ENCODE measurements at places on chromosomes 12 and 14.
A peak's percentile ranks its signal among the peaks of the same experiment; 100 is the strongest.

DNA sequence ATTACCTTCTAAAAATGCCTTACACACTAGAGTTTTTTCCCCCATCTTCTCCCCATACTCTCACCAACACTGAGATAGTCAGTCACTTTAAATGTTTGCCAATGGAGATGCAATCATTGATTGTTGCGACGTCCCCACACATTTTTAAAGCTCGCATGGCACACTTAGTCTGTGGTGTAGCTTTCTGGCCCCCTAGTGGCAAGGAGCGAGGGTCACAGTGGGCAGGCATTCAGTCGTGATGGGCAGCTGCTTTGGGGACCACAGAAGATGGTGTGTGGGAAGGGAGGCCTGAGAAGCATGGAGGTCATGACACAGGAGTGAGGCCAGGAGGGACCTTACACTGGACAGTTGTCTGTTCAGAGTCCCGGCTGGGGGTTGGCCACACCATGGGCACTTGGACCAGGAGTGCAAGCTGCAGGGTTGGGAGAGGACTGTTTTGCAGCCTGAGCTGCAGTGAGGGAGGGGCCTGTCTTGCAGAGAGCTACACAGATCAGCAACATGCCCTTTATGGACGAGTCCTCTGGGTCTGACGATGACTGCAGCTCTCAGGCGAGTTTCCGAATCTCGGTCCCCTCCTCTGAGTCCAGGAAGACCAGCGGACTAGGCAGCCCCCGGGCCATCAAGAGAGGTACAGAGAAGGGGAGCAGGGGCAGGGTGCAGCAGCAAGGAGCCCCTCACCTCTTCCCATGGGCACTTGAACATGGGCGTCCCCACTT, 28.6 kb downstream of the PIGH start:
- peak; percentile 76 for DNase-seq

GRCh38 chr12:79266343-79267144, 402.0 kb downstream of the SYT1 start:
- no peak for DNase-seq

- no peak for DNase-seq
Measured at GRCh38 chr12:108701779-108702441, 29.4 kb downstream of the CORO1C start.

- DNase-seq = no peak
Measured at GRCh38 chr12:81517296-81517695, 241.9 kb downstream of the PPFIA2 start.

DNA sequence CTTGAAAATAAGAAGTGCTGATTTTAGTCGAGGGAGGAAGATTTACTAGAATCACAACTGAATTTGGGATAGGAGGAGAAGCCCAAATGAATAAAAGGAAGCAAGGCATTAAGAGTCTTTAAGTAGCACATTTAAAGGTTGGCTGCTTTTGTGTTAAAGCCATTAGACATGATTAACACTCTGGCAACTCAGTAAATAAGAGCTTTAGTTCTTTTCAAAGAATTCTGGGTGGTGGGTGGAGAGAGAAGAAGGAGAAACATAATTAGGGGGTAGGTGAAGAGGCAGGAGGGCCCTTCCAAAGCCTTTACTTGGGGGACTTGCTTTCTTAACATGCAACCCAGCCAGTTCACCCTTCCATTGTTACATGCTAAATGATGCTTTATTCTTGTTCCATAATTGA, 284.6 kb upstream of the SEL1L start:
- no peak for DNase-seq

- peak; percentile 36 for DNase-seq
Measured at GRCh38 chr12:3016191-3016590, 57.0 kb downstream of the TEAD4 start.

GRCh38 chr14:100049220-100049619, 16.0 kb upstream of the EVL start:
- no peak for DNase-seq

DNA sequence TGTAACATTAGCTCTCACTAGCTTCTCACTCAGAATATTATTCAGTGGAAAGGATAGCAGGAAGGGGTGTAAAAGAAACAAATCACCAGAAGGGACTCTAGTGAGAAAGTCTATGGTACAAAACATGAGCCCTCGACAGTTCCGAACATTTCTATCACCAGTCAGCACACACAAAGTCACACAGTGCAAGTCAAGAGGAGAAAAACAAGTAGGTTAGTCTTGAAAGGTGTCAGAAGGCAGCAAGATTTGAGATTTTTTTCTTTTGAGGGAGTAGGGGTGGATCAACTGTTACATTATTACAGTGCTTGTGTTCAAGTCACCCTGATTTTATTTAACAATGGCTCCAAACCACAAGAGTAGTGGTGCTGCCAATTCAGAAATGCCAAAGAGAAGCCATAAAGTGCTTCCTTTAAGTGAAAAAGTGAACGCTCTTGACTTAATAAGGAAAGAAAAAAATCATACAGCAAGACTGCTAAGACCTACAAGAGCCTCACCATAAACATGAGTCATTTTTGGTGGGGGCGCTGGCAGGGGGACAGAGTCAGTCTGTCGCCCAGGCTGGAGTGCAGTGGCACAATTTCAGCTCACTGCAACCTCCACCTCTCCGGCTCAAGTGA, 42.3 kb downstream of the GNS start:
- DNase-seq = no peak

DNA sequence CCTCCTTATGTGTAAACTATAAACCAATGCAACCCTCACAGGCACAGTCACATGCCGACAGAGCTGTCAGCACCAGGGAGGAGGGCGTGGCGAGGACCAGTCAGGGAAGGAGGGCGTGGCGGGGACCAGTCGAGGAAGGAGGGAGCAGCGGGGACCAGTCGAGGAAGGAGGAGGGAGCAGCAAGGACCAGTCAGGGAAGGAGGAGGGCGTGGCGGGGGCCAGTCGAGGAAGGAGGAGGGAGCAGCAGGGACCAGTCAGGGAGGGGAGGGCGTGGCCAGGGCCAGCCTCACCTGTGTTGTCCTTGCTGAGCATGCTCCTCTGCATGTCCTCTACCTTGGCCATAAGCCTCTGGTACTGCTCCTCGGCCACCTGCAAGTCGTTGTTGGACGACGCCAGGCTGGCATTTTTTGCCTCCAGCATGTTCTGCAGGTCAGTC, 24.2 kb downstream of the GOLGA3 start:
- DNase-seq = peak; percentile 23

DNA sequence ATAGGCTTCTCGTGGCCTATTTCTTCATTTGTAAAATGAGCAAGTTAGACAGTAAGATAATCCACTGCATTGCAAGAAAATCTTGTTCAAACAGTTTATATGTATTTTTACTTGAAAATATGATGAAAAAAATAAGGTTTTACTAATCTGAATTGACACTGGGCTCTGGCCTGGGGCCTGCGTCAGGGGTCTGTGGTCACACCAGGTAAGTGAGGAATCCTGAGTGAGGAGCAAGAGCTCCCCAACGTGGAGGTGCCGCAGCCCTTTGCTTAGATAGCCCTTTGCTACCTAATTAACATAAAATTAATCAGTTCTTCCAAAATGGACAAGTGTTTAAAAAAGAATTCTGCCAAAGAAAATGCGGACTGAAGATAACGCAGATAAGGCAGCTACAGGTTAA, 39.1 kb upstream of the STAB2 start:
- peak; percentile 51 for DNase-seq

DNA sequence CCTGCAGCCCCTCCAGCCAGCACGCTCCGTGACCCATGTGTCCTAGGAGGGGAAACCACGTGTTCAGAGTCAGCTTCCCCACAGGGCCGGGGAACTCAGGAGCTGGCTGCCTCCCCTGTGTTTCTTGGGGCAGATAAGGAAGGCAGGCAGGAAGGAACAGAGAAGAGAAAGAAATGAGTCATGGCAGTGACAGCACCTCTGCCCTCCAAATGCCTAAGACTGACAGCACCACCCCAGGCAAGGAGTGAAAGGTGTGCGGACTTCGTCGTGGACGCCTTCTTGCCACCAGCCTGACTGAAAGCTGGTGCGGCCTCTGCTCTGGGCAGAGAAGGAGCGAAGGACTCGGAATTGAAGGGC, 167.0 kb upstream of the FKBP4 start:
- DNase-seq = no peak

GRCh38 chr14:23544511-23545447, 6.8 kb downstream of the ZFHX2 start:
- DNase-seq = no peak

- no peak for DNase-seq
Measured at GRCh38 chr12:59627582-59627981, 31.8 kb downstream of the SLC16A7 start.

- DNase-seq = no peak
Measured at GRCh38 chr14:60905923-60906322, 75.0 kb downstream of the TRMT5 start.

DNA sequence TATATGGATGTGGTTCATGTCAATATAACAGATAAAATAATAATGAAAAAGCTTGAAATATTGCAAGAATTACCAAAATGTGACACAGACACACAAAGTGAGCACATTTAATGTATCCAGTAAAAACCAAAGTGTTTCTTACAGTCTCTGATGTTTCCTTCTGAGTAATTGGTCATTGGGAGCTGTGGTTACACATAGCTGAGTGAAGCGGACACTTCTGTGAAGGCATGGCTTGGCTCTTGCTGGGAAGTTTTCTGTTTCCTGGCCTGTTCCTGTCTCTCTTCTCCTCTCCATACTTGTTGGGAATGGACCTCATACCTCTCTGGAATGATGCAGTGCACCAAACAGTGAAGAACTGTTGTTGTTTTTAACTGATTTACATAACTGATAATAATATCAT, 117.3 kb downstream of the BICD1 start:
- no peak for DNase-seq

GRCh38 chr14:78157494-78158437, 12.4 kb upstream of the NRXN3 start:
- no peak for DNase-seq

DNA sequence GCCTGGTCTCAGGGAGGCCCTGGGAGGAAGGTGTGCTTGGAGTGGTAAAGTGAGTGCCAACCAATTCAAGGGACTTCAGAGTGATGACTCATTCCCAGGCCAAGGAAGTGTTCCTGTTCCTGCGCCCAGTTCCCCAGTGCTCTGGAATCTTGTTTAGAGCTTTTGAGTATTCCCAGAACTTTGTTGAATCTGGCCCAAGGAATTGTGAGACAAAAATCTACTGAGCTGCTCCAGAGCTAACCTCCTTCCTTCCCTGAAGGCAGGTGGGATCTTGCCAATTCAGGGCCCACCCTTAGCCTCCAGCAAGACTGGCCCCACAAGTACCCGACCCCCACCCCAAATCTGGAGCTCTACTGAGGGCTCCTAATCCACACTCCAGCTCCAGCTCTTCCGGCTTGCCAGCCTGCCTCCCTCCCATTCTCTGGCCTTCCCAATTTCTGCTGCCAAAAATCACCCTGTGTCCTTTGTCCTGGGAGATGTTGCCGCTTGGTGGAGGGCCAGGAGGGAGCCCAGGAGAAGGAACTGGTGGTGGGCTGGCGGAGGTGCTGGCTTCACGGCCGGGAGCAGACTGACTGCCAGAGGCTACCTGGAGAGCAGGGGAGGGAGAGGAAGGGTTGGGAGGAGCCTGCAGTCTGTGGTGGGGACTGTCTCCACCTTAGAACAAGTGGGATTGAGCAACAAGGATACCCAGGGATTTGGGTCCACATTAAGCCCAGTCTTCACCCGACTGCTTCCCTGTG, 2.0 kb upstream of the ATN1 start:
- DNase-seq = no peak

GRCh38 chr12:117466677-117467362, 105.4 kb upstream of the NOS1 start:
- no peak for DNase-seq

GRCh38 chr14:38329246-38329645, 73.4 kb upstream of the CLEC14A start:
- no peak for DNase-seq

- no peak for DNase-seq
Measured at GRCh38 chr12:132033627-132034026, 83.9 kb downstream of the EP400 start.

GRCh38 chr14:25041484-25041883, 8.5 kb downstream of the STXBP6 start:
- no peak for DNase-seq

DNA sequence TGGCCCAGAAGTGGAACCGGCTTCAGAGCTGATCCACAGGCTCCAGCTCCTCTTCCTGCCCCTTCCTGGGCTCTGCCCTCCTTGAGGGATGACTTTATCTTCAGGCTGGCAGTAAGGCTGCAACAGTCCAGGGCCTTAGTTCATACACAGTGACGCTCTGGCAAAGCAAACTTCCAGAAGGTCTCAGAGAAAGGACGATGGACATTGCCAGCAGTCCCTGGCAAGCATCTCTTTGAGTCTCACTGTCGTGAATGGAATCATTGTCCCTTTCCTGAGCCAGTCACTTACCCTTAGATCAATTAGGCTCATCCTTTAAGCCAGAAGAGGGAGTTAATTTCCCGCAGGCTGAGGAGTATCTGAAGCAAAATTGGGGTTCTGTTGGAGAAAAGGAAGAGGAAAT, 8.6 kb downstream of the AK7 start:
- no peak for DNase-seq

DNA sequence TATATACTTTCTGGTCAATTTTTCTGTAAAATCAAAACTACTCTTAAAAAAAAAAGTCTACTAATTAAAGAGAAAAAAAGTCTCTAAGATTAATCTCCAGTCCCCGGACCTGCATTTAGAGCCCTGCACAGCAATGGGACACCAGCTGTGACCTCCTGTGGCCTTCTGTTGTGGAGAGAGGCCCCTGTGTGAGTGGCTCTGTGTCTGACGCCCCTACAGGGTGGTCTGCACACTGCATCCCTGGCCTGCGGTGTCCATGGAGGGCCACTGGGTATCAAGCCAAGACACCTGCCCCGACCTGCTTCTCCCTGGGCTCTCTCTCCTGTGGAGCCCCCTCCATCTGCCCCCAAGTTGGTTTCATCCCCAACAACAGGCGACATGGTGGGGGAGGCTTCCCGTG, 248.0 kb upstream of the DIO3 start:
- peak; percentile 22 for DNase-seq

GRCh38 chr12:75698052-75698451, 186.6 kb upstream of the KRR1 start:
- no peak for DNase-seq

DNA sequence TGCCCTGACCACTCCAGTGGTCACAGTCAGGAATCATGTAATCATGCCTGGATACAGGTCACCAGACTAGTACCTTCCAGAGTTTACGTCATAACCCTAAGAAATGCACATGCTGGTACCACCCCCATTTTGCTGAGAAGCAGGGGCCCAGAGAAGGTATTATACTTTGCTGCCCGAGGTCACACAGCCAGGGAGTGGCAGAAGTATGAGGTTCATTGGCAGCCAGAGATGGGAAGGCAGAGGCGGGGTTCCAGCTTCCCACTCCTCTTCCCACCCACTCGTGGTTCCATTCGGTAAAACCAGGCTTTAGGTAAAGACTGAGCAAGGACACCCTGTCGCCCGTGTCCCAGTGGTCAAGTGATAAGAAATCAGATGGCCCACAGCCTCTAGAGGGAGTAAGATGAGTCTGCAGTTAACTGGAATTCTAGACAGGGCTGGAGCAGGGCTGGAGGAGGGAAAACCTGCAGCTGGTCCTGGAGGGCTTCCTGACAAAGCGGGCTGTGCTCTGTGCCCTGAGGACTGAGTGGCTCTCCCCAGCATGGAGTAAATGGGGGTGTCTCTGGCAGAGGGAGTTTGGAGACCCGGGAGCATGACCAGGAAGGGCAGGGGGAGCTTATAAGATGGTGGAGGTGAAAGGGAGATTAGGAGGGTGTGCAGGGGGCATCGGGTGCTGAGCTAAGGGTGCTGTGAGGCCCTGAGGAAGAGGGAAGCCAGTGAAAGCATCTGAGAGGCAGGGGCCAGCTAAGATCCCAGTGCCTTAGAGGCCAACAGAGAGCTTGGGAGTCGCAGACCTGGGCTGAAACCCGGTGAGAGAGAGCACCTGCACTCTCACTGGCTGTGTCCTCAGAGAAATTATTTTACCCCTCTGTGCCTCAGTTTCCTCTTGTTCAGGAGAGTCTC, 5.7 kb downstream of the FAM222A start:
- DNase-seq = peak; percentile 56

GRCh38 chr12:622416-622815, 40.8 kb downstream of the NINJ2 start:
- DNase-seq = no peak

Data from WERI-Rb-1 (cell line).